ENCODE measurements at places on chromosomes 1 and 21. TPM values are rescaled to one million over a fixed set of nuclear protein-coding genes. Genes with fewer than 3 reads are reported as not detected.

GRCh38 chr1:30133414-30134055 lies 589.9 kb downstream of the MATN1 start:
- H3K27ac ChIP-seq = no peak overlapping the region
- H3K4me3 ChIP-seq = no peak overlapping the region
- no peaks in the 10 kb centered on the region for H3K36me3 ChIP-seq
- DNase-seq = no peak
- peaks cover 6% of the 10 kb centered on the region for H3K27me3 ChIP-seq
- H3K4me1 ChIP-seq = no peaks in the 10 kb centered on the region

GRCh38 chr1:220124542-220124941 lies 30.6 kb downstream of the IARS2 start:
- no peaks in the 10 kb centered on the region for H3K27me3 ChIP-seq
- peaks cover 11% of the 10 kb centered on the region for H3K36me3 ChIP-seq
- peaks cover 14% of the 10 kb centered on the region for H3K4me1 ChIP-seq
- H3K27ac ChIP-seq = no peak overlapping the region

DNA sequence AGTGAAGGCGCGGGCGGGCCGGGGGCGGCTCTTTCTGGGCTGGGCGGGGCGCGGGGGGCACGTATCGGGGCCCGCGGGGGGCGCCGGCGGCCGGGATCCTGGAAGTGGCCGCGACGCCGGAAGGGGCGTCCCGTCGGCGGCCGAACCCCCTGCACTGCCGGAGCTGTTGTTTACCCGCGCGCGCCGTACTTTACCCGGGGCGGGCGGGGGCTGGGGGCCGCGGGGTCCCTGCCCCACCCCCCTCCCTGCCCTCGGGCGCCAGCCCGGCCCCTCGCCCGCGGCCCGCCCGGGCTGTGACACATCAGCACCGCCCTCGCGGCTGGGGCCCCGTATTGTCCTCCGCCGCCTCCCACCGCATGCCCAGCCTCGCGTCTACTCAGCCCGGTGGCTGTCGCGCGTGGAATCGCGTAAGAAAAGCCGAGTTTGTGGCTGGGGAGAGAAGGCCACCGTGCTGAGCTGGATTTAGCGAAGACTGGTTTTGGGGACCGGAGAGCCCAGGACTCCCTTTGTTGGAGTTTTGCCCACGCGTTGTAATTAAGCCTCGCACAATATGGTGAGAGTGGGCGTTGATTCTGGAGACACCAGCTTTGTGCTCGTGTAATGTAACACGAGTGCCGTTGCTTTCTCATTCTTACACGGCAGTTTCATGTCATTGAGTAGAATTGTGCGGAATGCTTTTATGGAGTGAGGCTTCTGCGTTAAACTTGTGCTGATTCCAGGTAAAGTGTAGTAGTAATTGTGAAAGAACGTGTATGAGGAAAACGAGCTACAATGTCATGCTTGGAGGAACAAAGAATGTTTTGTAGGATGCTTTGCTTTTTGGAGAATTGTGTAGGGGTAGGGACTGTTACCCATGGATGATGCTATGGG lies 559 bp downstream of the BACH1 start:
- peaks cover 63% of the 10 kb centered on the region for H3K4me1 ChIP-seq
- peaks cover 6% of the 10 kb centered on the region for H3K36me3 ChIP-seq

DNA sequence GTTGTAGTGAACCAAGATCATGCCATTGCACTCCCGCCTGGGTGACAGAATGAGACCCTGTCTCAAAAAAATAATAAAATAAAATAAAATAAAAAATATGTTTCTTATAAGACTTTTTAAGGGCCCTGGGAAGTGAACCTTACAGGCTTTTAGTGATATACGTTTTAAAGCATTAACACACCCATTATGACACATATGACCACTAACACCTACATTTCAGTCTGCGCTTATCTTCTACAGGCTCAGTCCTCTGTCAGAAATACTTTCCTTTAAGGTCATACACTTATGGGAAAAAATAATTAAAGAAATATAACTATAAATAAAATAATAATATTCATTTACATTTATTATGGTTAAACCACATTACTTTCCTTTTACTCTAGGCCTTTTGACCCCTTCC lies 21.9 kb downstream of the ADSS2 start:
- H3K4me1 ChIP-seq = peaks cover 8% of the 10 kb centered on the region
- H3K27me3 ChIP-seq = no peaks in the 10 kb centered on the region
- no peak for DNase-seq
- H3K36me3 ChIP-seq = peaks cover 26% of the 10 kb centered on the region

DNA sequence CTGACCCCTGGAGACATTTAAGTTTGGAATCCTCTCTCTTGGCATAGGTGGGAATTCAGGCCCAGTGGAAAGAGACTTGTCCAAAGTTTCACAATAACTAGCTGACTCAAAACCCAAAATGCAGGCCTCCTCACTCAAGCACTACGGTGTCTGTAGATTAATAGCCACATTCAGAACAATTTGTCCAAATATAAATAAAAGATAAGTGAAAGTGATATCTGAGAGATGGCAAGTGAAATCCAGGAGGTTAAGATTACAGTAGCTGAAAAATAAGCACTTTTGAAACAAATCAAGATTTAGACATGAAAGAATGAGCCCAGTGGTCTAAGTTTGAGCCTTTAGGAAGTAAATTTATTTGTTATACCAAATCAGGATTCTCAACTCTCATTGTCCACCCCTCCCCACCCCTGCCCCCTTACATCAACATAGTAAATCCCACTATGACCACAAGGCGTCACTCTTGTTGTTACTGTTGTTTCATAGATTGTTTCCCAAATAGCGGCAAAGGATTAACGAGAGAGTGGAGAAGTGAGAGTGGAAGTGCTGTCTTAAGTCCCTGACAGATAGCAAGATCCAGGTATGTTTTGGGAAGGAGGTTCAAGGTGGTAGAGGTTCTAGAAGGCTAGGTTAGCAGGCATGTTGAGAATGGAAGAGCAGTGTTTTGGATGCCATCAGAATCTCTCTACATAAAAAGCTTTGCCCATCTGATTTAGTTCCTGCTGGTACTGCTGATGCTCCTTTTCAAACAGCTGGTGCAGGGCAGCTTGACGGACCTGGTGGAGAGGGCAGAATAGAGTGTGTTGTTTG lies 7.1 kb upstream of the TPM3 start:
- no peaks in the 10 kb centered on the region for H3K36me3 ChIP-seq
- no peaks in the 10 kb centered on the region for H3K4me1 ChIP-seq
- H3K27me3 ChIP-seq = peaks cover under 1% of the 10 kb centered on the region
- H3K4me3 ChIP-seq = no peak overlapping the region
- peak; percentile 47 for DNase-seq

- no peaks in the 10 kb centered on the region for H3K36me3 ChIP-seq
- H3K4me3 ChIP-seq = peak within 1 kb of the TSS; percentile 77
- H3K4me1 ChIP-seq = peaks cover 14% of the 10 kb centered on the region
- H3K27me3 ChIP-seq = peaks cover 14% of the 10 kb centered on the region
These were observed at the start of gene CXADR for GRCh38 chr21:17512253-17513213. Gene CXADR (plus strand): TSS chr21:17513043. CDS start chr21:17513130, 87 bp downstream.

GRCh38 chr1:160522622-160523345 lies at the start of gene SLAMF6:
Gene SLAMF6 (minus strand): TSS chr1:160523255. CDS start chr1:160523192, 63 bp downstream.
- peaks cover 70% of the 10 kb centered on the region for H3K4me1 ChIP-seq
- H3K36me3 ChIP-seq = peaks cover 48% of the 10 kb centered on the region
- H3K27me3 ChIP-seq = no peaks in the 10 kb centered on the region

DNA sequence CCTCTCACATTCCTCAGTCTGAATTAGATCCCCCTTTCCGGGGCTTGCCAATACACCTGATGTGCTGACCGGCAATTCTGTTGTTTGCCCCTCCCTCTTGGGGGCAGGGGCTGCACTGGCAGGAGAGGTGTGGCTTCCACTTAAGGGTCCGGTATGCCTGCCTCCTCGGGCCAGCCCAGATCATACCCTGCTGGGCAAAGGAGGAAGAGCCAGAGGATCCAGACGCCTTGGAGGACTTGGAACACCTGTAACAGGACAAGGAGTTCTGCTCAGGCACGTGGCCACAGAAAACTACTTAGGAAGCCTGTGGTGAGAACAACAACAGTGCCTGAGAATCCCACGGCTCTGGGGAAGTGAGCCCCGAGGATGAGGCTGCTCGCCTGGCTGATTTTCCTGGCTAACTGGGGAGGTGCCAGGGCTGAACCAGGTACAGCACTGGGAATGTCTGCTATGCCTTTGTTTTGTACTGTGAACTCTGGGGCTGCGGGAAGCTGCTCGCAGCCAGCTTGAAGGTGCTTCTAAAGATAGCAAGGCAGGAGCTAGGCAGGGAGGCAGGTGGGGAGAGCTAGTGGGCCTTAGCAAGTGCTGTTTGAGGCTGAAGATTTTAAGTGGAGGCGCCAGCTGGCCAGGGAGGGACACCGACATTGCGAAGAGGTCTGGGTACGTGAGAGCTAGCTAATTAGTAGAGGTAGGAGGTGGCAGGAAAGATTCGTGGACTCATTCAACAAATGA lies at the start of gene SMPDL3B:
Gene SMPDL3B (plus strand): TSS at position 183 of the 732 bp plus-strand sequence. CDS start 184 bp downstream, at position 367.
- DNase-seq = no peak
- H3K4me1 ChIP-seq = peaks cover 5% of the 10 kb centered on the region
- H3K27ac ChIP-seq = no peak within 1 kb of the TSS
- peaks cover 12% of the 10 kb centered on the region for H3K27me3 ChIP-seq

- peak overlapping the region; percentile 72 for H3K27ac ChIP-seq
- H3K4me3 ChIP-seq = no peak overlapping the region
- H3K27me3 ChIP-seq = no peaks in the 10 kb centered on the region
These were observed 21.4 kb downstream of the PRRC2C start for GRCh38 chr1:171506525-171507304.

GRCh38 chr1:54332781-54333585 lies 73.2 kb downstream of the SSBP3 start:
- peaks cover 12% of the 10 kb centered on the region for H3K4me1 ChIP-seq
- no peak for DNase-seq
- no peak overlapping the region for H3K4me3 ChIP-seq

DNA sequence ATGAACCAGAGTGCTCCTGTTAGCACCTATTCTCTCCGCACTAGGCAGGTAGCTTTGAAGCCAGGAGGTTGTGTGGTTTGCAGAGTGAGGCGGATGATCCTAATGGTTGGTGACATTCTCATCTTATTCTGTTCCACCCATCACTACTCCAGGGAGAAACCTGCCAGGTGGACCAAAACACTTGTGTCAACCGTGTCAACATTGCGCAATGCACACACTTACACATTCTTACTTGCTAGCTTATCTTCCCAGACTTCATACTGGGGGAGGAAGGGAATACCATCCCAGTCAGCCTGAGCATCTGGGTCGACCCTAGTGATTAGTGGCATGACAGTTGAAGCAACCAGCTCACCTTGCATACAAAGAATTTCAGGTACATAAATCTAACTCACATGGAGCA lies 236.9 kb downstream of the RPS6KC1 start:
- H3K4me1 ChIP-seq = no peaks in the 10 kb centered on the region
- no peaks in the 10 kb centered on the region for H3K36me3 ChIP-seq
- no peak for DNase-seq
- no peak overlapping the region for H3K27ac ChIP-seq
- no peaks in the 10 kb centered on the region for H3K27me3 ChIP-seq
- H3K4me3 ChIP-seq = no peak overlapping the region

DNA sequence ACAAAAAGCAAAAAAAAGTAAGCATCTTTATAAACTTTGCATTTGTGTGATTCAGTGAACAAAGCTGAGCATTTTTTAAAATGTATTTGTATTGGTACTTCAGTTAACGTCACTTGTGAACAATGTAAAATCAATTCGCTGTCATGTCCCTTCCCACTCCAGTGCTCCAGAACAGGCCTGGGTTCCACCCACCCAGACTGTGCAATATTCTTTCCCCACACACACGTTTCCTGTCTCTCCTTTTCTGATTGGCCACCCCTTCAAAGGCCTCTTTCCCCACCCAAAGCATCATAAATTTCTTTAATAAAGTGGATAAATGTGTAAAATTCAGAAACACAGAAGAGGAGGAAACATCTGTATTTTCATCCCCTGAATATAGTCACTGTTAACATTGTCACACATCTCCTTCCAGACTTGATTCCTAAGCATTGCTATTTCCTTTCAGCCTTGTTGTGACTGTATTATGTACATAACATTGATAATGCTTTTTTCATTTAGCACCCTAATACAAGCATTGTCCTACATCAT lies 12.0 kb downstream of the CLEC20A start:
- H3K27ac ChIP-seq = no peak overlapping the region
- no peaks in the 10 kb centered on the region for H3K36me3 ChIP-seq
- H3K4me1 ChIP-seq = no peaks in the 10 kb centered on the region
- peaks cover 24% of the 10 kb centered on the region for H3K27me3 ChIP-seq
- no peak for DNase-seq

DNA sequence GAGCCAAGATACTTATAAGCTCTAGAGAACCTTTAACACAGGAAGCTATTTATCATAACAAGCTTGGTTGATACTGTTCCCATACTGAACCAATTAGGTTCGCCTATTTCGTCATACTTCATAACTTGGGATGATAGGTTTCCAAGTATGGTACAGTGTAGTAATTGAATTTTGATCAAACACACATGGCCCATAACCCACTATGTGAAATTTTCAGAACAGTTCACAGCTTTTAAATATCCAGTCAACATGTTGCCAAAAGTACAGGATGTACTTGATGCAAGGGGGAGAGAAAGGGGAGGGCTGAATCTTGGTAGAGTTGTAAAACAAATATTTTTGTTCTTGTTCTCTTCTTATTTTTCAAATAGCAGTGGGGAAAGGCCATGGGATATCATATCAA lies 86.6 kb downstream of the TM2D1 start:
- no peak for DNase-seq
- H3K27ac ChIP-seq = no peak overlapping the region
- no peaks in the 10 kb centered on the region for H3K27me3 ChIP-seq
- no peaks in the 10 kb centered on the region for H3K36me3 ChIP-seq

DNA sequence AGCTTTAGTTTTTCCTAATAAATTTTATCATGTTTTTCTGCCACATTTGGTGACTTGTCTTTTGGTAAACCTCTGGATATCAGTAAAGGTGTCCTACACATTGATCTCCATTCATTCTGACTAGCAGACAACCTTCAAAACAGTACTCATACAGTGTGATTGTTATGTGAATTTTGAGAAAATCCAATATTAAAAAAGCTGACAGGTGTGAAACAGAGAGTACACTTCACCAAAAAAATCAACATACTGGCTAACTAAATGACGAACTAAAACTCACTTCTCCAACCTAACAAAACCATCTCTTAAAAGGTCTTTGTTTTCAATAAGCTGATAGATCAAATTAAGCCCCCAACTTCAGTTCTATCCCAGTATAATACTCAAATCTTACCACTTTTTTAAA lies 1.5 kb downstream of the FRRS1 start:
- H3K4me1 ChIP-seq = peaks cover 6% of the 10 kb centered on the region
- no peak overlapping the region for H3K4me3 ChIP-seq
- H3K27me3 ChIP-seq = peaks cover 6% of the 10 kb centered on the region
- DNase-seq = no peak
- H3K36me3 ChIP-seq = no peaks in the 10 kb centered on the region
- no peak overlapping the region for H3K27ac ChIP-seq

- peaks cover 29% of the 10 kb centered on the region for H3K4me1 ChIP-seq
- H3K27me3 ChIP-seq = no peaks in the 10 kb centered on the region
- H3K4me3 ChIP-seq = no peak overlapping the region
- peaks cover 5% of the 10 kb centered on the region for H3K36me3 ChIP-seq
- H3K27ac ChIP-seq = no peak overlapping the region
- DNase-seq = no peak
These were observed 37.0 kb downstream of the LPAR3 start for GRCh38 chr1:84855691-84856630.

- no peaks in the 10 kb centered on the region for H3K4me1 ChIP-seq
- H3K4me3 ChIP-seq = no peak overlapping the region
- peaks cover 13% of the 10 kb centered on the region for H3K27me3 ChIP-seq
- DNase-seq = no peak
- no peaks in the 10 kb centered on the region for H3K36me3 ChIP-seq
These were observed 40.4 kb downstream of the KRTAP10-1 start for GRCh38 chr21:44499631-44500030.

Gene NECAP2
- total RNA-seq = 76.4 TPM

Gene VHLL
- not detected for total RNA-seq

Gene CHIA
- total RNA-seq = not detected

Gene OR2G6
- total RNA-seq = not detected

Gene AIM2
- 224 TPM for total RNA-seq

Gene RNF207
- total RNA-seq = 14.7 TPM

Gene C1orf116
- not detected for total RNA-seq

Gene ILDR2
- total RNA-seq = 12.5 TPM

Gene PDZK1IP1
- total RNA-seq = not detected

Gene REN
- not detected for total RNA-seq

Gene S100A3
- total RNA-seq = not detected

Gene SYNC
- not detected for total RNA-seq

Gene CIART
- 1.5 TPM for total RNA-seq

Measured in activated CD4-positive, alpha-beta memory T cell treated with anti-CD3 and anti-CD28 coated beads for 36 hours (primary cell).